CD4-positive, alpha-beta T cell (primary cell): ENCODE measurements at places on chromosomes 3 and 15.

GRCh38 chr15:101070502-101071273, 151.5 kb downstream of the LRRK1 start:
- DNase-seq = no peak

GRCh38 chr3:117814975-117815374, 1105.4 kb downstream of the TUSC7 start:
- no peak for DNase-seq

DNA sequence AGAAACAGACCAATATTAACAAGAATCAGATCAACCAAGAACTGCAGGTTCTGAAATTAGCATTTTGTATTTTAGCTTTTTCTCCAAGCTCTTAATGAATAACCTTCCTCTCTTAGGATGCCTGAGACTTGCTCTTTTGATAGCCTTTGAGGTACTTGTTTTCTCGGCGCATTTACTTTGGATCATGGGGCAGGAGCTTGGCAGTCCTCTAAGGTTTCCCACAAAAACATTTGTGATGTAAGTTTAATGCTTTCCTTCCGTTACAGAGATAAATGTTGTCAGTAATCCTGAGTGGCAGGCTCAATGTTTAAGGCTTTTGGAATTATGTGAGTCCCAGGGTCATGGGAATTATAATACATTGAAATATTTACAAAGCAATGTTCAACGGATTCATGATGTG, 137.8 kb upstream of the SNTN start:
- DNase-seq = no peak

DNA sequence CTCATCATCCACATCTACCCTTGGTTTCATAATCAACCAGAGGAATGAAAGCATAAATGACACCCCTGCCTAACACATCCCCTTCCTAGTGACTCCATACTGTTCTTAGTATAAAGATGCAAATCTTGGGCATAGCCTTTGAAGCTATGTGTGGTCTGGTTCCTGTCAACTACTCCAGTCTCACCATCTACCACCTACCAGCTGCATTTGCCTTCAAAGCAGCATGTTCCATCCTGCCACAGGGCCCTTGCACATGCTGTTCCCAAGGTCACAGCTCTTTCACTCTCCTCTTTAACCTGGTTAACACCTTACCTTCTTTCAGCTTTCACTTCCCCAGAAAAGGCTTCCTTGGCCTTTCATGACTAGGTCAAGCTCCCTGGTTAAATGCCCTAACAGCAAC, 62.3 kb upstream of the ARHGEF3 start:
- DNase-seq = no peak

GRCh38 chr3:161082063-161082462, 23.1 kb downstream of the B3GALNT1 start:
- no peak for DNase-seq

GRCh38 chr3:151213151-151213550, 10.1 kb upstream of the GPR171 start:
- DNase-seq = no peak

DNA sequence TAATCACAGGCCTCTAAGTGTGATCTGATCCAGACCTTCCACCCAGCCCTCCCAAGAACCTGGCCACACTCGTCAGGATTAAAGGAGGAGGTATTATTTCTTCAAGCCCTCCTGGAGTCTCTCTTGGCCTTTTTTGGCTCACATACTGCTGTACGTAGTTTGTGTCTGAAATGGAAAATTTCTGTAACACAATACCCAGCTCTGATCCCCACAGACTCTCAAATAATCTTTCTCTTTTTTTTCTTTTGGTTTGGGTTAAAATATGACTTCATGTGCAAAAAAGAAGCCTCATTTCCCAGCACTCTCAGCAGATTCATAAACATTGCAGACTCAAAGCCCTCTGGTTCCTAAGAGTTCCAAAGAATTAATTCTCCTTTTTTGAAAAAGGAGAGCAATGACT, 96.5 kb upstream of the PHLDB2 start:
- no peak for DNase-seq

GRCh38 chr3:124607163-124607562, 123.1 kb upstream of the UMPS start:
- DNase-seq = no peak

DNA sequence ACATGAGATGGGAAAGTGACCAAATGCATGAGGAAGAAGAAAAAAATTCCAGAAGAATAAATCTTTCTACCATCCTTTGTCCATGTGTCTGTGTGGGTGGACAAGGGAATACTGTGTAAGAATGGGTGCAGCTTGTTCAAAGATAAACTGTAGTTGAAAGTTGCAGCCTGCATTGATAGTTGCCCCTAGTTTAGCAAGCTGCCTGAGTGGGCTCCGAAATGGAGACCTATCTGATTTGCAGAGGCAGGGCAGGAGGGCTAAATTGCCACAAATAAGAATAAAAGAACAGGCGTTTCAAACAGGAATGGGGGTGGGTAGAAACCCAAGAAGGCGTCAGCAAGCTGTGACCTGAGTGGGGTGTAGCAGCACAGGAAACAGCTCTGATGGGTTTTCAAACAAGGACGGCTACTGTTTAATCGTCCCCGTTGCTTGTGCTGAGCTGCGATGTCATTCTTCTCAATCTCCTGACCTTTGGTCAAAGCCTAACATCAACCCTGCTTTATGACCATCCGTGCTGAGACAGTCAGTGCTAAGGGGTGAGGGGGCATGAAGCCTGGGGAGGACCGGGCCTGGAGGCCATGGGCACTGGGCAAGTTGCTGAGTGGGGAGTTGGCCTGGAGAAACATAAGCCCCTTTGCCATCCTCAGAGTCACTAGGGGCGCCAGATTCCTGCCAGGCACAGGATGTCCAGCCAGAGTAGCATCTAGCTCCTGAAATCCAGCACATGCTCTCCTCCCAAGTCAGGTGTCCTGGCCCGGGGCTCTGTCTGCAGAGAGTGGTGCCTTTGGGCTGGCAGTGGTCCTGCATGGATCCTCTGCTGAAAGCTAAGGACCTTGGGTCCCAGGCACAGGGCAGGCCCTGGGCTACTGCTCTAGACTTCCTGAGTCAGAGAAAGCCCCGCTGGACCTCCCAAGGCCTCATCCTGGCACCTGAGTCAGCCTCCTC, 19.2 kb upstream of the C15orf39 start:
- no peak for DNase-seq

- no peak for DNase-seq
Observed at GRCh38 chr3:4833471-4833870, 145.8 kb upstream of the BHLHE40 start.

GRCh38 chr3:56468184-56469106, at the start of gene ERC2:
Gene ERC2 (minus strand): TSS chr3:56468467.
- DNase-seq = no peak

- DNase-seq = no peak
Observed at GRCh38 chr3:104066658-104067057, 1300.1 kb upstream of the ALCAM start.
